ENCODE measurements at places on chromosomes 3 and 15.
A peak's percentile ranks its signal among the peaks of the same experiment; 100 is the strongest.

- no peak for DNase-seq
Observed at GRCh38 chr3:114057011-114057347, 442 bp downstream of the QTRT2 start.

- DNase-seq = peak; percentile 75
Observed at GRCh38 chr3:45553469-45553974, 41.0 kb upstream of the LIMD1 start.

DNA sequence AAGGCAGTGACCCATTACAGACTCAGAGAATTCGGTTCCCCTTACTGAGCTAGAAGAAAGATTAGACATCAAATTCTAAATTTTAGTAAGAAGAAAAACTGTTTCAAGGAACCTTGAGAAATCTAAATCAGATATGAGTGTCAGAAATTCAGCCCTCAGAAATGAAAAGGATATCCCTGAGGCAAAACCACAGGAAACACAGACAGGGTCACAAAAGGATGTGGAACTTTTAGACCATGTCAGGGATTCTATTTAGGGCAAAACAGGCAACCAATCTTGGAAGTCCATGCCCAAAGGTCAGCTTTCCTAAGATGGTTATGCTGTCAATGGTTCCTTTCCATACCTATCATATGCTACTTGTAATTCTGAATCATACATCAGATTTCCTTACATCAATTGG lies 31.6 kb downstream of the SHOX2 start:
- no peak for DNase-seq

GRCh38 chr15:36791844-36792571 lies 212.6 kb downstream of the CDIN1 start:
- peak; percentile 60 for DNase-seq

DNA sequence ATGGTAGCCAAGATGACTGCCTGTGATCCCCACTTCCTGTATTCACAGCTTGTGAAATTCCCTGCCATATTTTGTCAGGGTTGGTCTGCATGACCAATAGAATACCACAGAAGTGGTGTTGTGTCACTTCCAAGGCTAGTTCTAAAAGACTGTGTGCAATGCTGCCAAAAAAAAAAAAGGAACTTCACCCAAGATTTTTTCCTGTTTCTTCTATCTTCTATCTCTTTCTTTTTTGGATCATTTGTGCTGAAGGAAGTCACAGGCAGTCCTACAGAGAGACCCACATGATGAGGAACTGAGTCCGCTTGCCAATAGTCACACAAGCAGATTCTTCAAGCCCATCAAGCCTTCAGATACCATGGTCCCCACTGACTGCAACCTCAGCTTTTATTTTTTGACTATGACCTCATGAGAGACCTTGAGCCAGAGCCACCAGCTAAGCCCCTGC lies 18.1 kb upstream of the RAF1 start:
- peak; percentile 46 for DNase-seq

DNA sequence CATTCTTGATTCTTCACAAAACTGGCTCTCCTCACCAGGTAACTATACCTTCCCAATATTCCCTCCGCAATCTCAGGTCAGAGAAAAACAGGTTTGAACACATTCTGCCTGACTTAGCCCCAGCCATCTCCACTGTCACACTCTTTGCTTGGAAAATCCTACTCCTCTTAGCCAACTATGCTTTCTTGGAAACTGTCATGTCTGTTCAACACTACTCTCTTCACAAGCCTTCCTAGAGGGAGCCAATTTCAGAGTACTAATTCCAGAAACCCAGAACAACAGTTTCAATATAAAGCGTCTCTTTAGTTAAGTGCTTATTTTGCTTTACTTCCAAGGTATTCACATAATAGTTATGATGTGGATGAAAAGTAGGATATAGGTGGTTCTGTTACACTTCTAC lies 21.7 kb downstream of the MTMR10 start:
- DNase-seq = no peak

DNA sequence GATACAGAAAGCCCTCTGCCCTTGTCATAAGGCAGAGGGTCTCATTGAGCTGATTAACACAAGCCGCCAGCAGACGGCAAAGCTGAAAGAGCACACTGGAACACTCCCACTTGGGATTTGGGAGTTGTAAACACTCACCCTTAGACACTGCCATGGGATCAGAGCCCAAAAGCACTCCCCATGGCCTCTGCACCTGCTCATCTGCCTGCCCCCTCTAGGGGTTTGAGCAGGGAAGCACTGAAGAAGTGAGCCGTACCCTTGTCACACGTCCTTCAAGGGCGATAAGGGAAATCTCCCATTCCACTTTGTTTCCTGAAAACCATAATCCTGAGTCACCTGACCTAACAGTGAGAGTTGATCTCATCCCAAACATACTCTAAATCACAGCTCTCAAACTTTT lies 14.7 kb downstream of the FSIP1 start:
- no peak for DNase-seq

DNA sequence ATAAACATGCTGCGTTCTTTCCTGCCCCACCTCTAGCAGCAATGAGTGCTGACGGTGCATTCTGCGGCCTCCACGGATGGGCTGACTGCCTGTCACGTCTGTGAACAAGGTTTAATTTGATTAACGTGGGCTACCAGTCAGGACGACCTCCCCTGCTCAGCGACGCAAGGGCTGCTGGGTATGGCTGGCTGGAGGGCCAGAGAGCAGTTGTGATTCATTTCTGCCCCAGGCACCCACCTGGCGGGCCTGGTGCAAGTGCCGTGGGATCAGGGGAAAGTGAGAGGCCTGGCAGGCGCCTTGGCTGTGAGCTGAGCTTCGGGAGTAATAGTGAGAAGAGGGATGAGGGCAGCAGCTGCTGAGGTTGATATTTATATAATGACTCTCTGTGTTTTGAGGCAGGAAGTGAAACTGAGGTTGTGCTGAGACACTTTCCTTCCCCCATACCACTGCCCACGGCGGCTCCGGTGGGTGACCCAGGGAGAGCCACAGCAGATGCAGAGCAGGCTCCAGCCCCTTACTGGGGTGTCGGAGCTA lies 190.4 kb upstream of the BCL6 start:
- no peak for DNase-seq

- no peak for DNase-seq
Observed at GRCh38 chr15:77596821-77597803, 35.6 kb downstream of the LINGO1 start.

DNA sequence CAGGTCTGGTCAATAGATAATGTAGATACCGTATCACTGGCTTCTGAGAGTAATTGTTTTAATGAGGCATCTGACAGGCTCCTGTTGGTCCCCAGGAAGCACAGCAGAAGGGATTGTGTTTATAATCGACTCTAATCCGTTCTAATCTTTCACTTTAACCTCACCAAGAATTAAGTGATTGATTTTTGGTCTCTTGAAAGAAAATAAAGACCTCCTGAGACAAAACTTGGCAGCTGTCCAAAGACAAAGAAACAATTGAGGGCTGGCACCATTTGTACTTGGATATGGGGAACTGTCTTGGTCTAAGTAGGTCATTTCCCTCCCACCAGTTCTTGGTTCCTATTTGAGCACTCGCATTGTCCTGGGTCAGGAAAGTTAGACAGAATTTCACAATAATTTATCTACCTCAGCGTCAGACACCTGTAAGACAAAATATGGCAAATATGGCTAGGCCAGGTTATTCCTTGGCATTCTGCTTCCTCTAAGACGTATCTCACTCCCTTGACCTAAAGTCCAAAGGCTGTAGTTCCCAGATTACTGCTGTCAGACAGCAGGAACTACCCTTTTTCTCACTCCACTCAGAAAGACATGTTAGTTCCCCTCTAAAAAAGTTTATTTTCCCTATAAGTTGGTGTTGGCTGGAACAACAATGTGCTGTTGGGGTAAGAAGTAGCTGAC lies 22.7 kb upstream of the CD96 start:
- DNase-seq = no peak

DNA sequence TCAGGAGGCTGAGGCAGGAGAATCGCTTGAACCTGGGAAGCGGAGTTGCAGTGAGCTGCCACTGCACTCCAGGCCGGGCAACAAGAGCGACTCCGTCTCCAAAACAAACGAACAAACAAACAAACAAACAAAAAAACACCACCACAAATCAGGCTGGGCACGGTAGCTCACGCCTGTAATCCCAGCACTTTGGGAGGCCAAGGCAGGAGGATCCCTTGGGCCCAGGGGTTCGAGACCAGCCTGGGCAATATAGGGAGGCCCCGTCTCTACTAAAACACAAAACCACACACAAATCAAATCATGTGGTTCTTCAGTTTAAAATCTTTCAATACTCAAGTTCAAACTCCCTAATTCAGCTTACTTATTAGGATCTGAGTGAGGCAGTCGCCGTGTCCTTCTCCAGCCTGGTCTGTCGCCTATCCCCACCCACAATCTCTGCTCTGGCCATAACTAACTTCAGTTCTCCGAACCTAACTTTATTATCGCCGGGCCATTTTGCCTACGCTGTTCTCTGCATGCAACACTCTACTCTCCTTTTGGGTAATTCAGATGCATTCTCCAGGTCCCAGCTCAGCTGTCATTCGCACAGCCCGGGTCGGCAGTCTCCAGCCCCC lies 660 bp upstream of the RTF1 start:
- DNase-seq = no peak

- DNase-seq = no peak
Observed at GRCh38 chr3:78871048-78871447, 896.8 kb downstream of the ROBO1 start.

DNA sequence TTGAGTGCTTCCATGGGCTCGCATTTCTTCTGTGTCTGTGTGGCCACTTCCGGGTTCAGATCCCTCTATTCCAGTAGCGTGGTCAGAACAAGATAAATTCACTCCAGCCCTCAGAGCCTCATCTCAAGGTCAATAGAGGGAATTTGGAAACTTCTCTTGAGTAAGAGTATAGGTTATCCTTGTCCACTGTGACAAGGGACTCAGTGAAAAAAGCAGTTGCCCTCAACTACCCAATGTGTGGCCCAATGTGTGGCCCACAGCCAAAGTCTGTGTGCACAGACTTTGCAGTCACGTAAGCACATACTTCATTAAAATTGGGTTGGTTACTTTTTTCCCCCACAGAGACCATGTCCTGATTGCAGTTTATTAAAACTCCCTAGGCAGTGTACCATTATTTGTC lies 305.6 kb upstream of the SEMA6D start:
- DNase-seq = no peak

DNA sequence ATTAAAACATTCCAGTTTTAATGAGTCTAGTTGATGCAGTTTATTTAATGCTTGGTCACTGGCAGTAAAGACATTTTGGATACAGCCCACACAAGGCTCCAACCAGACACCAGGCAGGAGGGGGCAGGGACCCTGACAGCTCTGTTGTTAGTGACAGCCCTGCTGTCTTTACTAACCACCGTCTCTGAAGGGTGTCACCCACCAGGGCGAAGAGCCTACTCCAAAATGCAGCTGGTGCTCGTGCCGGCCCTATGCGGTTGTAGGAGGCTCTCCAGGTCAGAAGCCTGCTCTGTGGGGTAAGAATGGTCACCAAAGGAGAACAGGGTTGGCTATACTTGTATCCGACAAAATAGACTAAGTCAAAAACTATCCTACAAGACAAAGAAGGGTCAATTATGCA lies 132.2 kb downstream of the ATP10A start:
- DNase-seq = no peak

GRCh38 chr3:163018664-163019063 lies 1522.1 kb downstream of the OTOL1 start:
- DNase-seq = no peak

- DNase-seq = no peak
Observed at GRCh38 chr3:41258239-41258800, 59.0 kb downstream of the CTNNB1 start.

GRCh38 chr15:85750319-85751290 lies 44.1 kb downstream of the KLHL25 start:
- DNase-seq = peak; percentile 62

DNA sequence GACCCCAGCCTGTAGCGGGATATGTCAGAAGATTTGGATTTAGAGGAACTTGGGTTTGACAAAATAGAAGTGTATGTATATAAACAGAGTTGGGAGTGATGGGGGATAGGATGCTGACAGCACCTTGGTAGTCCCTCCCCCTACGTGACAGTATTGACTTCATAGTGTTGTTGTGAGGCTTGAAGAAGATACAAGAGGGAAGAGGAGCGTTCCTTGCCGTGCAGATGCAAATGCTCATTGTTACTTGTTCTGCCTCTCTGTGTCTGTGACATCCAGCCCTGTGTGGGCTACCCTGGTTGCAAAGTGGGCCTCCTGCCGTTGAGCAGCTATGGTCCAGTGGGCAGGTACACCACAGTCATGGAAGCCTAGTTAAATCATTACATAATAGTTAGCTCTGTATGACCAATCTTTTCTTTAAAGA lies 45.0 kb downstream of the SMAD3 start:
- DNase-seq = no peak

- peak; percentile 9 for DNase-seq
Observed at GRCh38 chr3:108428586-108428985, 81.8 kb downstream of the MYH15 start.

- no peak for DNase-seq
Observed at GRCh38 chr15:100083572-100083971, 258.2 kb downstream of the ADAMTS17 start.

DNA sequence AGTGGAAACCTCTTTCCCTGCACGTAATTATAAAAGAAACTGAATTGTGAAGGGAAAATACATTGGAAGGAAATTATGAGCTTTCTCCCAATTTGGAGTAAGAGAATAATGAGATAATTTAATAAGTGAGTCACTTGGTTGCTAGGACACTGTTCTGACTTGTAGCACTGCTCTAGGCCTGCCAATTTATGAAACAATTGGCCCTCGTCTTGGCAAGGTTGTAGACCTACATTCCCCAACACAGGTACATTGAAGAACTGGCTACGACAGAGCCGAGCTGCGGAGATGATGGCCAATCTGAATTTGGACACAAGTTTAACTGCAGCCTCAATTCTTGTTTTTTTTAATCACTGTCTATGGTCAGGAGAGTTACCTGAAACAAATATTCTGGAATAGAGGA lies 674.1 kb downstream of the MECOM start:
- DNase-seq = peak; percentile 18

DNA sequence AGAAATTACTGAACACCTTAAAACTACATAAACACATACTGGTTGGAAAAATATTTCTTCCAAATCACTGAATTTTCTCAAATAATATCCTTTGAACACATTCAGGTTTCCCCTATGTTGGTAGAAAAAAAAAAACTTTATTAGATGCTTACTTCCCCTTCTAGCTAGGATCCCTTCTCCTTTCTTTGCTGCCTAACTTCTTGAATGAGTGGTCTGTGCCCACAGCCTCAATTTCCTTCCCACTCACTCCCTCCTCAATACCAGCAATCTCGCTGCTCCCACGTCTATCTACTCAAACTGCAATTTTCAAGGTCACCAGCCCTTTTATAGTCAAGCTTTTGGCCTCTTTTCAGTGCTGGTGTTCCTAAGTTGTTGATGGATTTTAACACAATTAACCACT lies 8.3 kb downstream of the CD200R1 start:
- DNase-seq = no peak

DNA sequence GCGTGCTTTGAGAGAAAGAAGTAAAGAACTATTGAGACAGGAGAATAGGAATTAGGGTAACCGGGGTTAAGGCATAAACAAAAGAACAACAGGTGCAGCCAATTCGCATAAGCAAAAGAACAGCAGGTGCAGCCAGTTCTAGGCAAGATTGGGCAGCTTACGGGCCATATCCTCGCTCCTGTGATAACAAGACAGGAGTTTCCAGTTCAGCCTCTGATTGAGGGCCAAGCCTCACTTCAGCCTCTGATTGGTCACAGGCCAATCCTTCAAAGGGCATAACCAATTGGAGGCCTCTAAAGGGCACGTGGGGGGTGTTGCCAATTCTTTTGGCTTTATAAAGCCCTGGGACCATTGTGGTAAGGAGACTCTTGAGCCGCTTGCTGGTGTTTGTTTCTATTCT lies 143.5 kb downstream of the GADL1 start:
- DNase-seq = no peak

All from astrocyte of the spinal cord (primary cell).